Inflammatory macrophage treated with lipopolysaccharide for 1 hour (primary cell): ENCODE measurements at places on chromosomes 16 and 17.

DNA sequence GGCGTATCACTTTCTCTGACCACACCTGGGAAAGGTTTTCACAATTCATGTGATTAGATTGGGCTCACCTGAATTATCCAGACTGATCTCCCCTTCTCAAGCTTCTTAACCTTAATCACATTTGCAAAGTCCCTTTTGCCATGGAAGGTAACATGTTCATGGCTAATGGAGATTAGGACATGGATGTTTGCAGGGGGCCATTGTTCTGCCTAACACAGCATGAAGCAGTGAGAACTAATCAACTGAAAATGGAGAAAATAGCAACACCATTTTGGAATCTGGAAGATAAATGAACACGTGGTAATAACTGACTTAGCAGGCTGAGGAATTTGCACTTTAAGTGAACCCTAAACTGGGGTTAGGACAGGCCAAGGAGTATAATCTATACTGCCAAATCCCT lies 25.0 kb upstream of the SBK1 start:
- DNase-seq = no peak

DNA sequence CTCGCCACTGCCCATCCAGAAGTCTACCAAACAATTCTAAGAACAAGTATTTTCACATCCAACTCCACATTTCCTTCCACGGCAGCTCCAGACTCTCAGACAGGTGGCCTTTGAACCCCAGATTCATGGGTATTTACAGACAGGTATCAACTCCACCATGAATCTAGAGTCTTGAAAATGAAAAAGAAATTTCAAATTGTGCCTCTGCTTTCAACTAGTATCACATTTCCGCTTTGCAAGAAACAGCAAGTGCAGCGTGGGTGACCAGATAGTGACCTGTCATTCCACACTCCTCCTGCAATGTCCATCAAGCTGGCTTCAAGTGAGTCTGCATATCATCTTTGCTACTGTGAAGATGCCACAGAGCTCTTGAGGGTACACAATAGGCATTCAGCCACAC lies 232.4 kb upstream of the RPL38 start:
- no peak for DNase-seq

- DNase-seq = no peak
Measured at GRCh38 chr16:55661941-55662643, 6.3 kb downstream of the SLC6A2 start.

GRCh38 chr17:64074704-64075426 lies 54.4 kb upstream of the ICAM2 start:
- DNase-seq = peak; percentile 89

GRCh38 chr16:7167626-7168025 lies 165.0 kb upstream of the RBFOX1 start:
- no peak for DNase-seq

GRCh38 chr17:71777048-71777640 lies 343.7 kb upstream of the SOX9 start:
- no peak for DNase-seq

DNA sequence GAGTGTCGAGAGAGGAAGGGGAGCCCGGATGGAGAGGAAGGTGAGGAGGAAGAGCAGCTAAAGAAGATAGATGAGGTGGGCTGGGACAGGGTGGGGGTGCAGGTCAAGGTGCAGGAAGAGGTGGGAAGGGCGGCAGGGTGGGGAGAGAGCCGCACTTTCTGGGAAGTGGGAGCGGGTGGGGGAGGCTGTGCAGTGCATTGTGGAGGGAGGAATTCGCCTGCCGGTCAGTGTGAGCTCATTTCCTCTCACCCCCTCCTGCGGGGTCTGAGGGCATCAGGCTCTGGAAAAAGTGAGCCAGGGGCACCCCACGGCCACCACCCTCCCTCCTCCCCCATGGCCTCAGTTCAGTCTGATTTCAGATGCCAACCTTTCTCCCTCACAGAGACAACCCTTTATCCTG lies 2.5 kb upstream of the ARHGAP23 start:
- DNase-seq = no peak

- no peak for DNase-seq
Measured at GRCh38 chr16:56067406-56067805, 123.9 kb upstream of the GNAO1 start.
